Germinal center (tissue), 1 donor: ENCODE measurements at places on chromosomes 7 and 10.
A peak's percentile ranks its signal among the peaks of the same experiment; 100 is the strongest.

DNA sequence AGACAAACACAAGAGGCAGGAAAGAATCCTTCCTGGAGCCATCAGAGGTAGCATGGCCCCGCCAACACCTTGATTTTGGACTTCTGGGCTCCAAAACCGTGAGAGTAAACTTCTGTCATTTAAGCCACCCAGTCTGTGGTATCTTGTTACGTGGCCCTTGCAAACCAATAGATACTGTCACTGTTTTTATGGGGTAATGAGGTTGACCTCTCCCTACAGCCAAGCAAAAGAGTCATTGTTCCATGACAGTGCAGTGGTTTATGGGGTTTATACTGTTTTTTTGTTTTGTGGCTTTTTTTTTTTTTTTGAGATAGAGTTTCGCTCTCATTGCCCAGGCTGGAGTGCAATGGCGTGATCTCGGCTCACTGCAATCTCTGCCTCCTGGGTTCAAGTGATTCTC is 32.8 kb downstream of the KIAA1549 start:
- no peak for DNase-seq

DNA sequence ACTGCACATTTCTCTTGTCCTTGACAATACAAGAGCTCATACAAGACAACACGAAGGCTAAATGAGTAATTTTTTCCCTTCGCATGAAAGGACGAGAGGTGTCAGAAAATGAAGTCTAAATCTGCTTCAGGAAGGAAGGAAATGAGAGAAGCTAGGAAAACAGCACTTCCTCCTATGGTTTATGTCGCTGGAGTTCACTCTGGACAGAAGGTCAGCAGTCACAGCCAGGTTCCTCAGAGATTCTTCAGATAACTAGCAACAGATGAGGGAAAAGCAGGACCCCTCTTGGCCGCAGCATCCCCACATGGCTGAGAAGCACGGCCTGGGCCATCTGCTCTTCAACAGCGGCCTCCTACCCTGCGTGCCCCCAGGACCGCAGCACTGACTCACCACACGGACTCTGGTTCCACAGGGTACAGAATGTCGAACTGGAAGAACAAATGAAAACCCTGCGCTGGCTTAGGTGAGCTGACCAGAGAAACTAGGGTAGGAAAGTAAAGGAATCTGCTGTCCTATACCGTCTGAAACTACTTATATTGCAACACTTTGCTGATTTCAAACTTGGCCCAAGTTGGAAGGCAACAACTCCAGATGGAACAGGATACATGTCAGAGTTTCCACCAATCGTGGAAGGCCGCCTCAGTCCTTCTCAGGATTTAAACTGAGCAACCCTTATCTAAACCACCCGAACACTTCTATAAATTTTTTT is 26.3 kb downstream of the DNMBP start:
- no peak for DNase-seq

DNA sequence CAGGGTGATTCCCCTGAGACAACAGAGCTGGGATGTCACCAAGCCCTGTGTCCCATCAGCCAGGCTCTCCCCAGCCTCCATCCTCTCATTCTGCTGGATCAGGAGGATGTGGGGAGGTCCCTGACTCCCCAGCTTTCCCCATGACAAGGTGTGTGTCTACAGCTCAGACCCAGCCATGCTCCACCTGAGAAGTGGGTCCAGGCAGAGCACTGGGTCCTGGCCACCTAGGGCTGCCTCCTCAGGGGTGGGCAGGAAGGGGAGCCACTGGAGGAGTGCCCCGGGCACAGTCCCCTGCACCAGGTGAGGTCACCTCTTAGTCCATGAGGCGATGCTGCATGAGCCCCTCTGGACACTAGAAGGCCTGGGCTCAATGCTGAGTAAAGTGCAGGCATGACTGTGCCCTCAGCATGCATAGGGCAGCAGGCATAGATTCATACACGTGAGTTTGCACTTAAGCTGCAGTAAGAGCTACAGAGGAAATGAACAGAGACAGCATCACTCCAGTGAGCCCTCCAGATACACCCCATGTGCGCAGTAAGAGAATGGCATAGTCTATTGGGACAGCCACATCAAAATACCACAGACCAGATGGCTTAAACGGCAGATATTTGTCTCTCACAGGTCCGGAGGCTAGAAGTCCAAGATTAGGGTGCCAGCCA is 48.3 kb downstream of the ALOX5 start:
- DNase-seq = no peak

- DNase-seq = no peak
These were observed 11.6 kb downstream of the VENTX start for GRCh38 chr10:133249094-133249780.

DNA sequence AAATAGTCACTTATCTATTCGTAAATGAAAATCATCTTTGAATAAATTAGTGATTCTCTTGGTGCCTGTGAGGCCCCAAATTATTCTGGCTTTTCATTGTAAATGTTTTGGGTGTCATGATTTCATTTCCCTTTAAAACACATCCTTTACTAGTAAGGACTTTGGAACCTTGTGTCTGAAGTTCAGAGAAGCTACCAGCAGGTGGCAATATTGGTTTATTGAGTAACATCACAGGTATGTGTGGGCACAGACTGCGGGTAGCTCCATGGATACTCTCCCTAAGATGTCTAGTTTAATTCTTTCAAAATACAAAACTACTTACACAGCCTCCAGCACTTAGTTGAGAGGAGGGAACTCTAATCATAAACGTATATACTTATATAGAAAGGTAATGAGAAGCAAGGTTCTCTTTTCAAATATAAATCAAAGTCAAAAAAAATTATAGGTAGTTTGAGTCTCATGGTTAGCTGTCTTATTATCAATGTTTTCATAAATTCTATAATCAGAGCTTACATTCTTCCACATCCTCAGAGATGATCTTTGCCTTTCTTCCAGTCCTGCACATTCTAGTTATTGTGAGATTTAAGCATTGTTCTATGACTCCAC is 449.6 kb downstream of the GRM8 start:
- DNase-seq = peak; percentile 34

DNA sequence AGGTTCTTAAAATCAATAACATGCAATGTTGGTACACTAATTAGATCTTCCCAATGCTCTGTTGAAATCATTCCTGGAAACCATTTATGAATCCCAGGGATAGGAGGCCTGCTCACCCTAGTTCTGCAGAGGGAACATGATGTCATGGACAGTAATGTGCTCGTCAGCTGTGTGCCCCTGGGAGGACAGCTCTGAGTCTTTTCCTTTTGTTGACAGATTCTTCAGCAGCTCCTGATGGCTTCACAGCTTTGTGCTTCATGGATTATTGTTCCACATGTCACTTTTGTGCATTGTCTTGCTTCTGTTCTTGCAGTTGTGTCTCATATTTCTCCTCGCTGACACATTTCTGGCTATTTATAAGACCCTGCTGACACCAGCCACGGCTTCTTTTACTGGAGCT is 367.5 kb downstream of the CCSER2 start:
- no peak for DNase-seq

DNA sequence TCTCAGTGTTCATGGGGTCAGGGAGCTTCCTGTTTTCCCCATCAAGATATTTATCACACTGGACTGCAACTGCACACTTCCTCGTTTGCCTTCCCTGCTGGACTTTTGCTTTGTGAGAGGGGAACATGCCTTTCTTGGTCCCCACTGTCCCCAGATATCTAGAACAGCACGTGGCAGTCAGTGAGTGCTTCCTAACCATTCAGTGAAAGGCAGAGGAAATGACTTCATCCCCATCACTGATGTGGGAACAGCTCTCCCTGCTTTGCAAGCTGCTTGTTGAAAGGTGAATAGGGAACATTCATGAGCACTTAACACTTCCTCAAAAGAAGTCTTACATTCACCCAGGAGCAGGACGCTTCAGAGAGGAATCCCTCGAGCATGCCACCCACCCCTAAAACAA is 135.4 kb downstream of the MYOF start:
- no peak for DNase-seq

GRCh38 chr7:150405584-150406311 is 26.6 kb downstream of the ZNF775 start:
- DNase-seq = peak; percentile 42

GRCh38 chr10:113226399-113226798 is 276.4 kb downstream of the TCF7L2 start:
- no peak for DNase-seq

- no peak for DNase-seq
These were observed 86.2 kb upstream of the ANLN start for GRCh38 chr7:36303202-36304098.

GRCh38 chr7:91929463-91929862 is 11.2 kb upstream of the AKAP9 start:
- DNase-seq = no peak

DNA sequence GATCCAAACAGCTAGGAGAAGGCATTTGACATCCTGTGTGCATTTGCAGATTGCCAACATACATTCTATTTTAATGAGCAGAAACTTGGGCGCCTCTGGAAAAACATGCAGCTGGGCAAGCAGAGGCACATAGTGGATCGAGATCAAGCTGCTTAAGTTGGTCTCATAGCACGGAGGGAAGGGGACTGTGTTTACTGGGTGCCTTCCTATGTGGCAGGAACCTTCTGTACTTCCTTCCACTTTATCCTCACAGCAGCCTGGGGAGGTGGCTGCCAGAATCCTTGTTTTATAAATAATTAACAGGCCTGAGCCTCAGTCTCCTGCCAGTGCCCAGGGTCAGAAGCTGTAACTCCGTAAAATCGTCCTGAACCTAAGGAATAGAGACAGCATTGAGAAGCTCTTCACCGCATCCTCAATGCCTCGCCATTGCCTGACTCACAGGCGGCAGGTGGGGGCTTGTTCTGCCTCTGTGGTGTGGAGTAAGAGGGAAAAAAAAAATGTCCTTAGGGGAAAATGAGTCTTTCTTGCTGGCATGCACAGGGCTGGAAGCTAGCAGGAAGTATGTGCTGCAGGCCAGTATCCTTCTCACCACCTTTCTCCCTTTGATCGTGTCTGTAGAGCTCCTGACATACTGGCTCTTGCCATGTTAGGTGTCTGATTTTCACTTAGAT is 6.2 kb downstream of the VWA2 start:
- no peak for DNase-seq

GRCh38 chr10:88161070-88161469 is 297.6 kb downstream of the PTEN start:
- DNase-seq = no peak

- no peak for DNase-seq
These were observed 11.7 kb upstream of the KIAA1217 start for GRCh38 chr10:24197263-24197662.

DNA sequence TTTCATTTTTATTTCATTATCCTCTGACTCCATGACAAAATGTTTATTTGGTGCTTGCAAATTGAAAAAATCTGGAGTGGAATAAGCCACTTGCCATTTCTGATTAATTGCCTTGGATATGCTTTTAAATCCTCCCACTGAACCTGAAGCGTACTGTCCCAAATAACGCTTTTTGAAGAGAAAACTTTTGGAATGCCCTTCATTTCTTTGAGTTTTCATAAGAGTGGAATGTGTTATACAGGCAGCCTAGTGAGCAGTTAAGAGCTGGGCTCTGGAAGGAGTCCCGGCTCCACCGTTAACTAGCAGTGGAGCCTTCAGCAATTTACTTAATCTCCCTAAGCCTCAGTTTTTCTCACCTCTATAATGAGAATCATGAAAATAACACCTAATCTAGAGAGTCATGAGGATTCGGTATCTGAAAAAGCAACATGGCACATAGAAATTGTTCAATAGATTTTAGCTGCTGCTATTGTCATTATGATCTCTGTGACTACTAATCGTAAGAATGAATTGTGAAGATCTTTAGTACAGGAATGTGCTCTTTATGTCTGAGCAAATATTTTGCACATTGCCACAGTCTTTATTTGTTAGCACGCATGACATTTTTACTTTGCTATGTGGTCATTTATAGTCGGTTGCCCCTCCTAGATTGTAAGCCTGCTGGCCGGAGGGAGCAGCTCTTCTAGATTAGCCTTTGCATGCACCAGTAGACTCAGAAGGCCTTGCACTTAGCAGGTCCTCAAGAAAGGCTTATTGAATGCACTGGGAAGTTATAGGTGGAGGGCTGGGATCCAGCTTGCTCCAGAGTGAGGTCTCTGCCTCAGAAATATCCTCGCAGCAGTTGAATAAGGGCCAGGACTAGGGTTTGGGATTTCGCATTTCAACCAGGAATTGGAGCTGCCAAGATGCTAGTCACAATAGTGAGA is 59.4 kb downstream of the PLCE1 start:
- DNase-seq = no peak

DNA sequence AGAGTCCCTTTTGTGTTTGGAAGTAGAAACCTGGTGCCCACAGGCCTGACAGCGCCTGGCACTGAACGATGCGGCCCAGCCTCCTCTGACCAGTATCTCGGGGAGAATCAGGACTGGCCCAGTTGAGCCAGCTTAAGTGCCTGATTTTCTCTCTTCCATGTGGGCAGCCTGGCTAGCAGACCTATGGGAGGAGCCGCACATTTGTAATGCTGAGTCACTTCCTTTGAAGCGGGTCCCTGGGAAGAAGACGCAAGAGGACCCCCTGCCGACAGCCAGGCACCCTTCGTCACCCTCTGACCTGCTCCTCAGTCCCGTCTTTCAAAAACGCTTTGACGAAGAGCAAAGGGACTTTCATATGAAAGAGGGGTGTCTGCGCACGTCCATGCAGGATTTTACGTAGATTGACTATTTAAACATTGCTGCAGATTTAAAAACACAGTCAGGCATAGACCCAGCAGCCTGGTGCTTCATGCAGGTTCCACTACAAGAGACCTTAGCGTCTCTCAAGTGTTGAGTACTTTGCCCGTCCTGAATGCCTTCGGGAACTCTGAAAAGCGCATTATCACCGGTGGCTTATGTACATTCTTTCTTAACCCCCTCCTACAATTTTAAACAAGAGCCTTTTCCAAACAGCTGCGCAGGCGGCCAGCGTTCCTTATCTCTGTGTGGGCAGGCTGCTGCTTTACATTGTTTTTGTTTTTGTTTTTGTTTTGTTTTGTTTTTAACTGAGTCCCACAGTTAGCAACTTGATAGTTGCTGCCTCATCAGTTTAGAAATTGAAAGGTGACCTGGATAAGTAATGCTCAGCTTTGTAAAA is 36.5 kb upstream of the AP5Z1 start:
- DNase-seq = no peak

- DNase-seq = no peak
These were observed 132.4 kb upstream of the FOXK1 start for GRCh38 chr7:4549681-4550080.

DNA sequence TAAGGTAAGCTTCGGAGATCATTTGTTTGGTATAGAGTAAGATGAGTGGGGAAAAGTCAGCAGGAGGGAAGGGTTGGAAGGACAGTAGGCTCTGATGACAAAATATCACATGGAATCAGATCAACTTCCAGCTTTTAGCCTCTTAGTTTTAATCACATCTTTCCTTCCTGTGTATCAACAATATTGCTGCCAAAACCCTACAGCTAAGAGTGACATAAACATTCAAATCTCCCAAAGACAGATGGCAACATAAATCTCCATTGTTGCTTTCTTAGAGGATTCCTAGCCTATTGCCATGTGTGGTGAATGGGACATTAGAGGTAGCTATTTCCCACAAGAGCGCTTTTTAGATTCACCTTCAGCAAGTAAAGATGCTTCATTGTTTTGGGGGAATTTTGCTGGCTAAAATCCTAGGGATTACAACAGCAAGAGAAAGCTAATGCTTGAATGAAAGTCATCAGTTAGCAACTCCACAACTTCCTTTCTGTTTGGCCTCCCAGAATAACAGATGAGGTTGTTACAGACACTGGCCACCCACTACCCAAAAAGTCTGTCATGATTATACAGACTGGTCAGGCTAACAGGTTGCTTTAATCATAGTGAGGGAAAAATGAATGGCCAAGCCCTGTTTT is 35.2 kb upstream of the FZD1 start:
- no peak for DNase-seq
